MCF 10A (cell line): ENCODE measurements at places on chromosomes 12 and 14.
A peak's percentile ranks its signal among the peaks of the same experiment; 100 is the strongest.

- DNase-seq = no peak
These were observed 363.1 kb downstream of the EGLN3 start for GRCh38 chr14:33587791-33588190.

GRCh38 chr12:49897276-49897675 lies 6.4 kb downstream of the FAIM2 start:
- no peak for DNase-seq

GRCh38 chr12:16492820-16493797 lies 112.9 kb downstream of the LMO3 start:
- no peak for DNase-seq

- no peak for DNase-seq
These were observed 73.8 kb upstream of the SRSF5 start for GRCh38 chr14:69693145-69693544.

DNA sequence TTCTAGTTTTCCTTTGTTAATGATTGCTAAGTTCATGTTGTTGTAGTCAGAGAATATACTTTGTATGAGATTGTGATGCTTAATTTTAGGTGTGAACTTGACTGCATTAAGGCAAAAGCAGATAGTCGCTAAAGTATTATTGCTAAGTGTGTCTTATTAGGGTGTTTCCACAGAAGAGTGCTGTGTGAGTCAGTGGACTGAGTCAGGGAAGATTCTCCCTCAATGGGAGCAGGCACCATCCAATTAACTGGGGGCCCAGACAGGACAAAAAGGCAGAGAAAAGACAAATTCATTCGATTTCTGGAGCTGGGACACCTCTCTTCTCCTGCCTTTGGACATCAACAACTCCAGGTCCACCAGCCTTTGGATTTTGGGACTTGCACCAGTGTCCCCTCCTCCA lies 48.5 kb downstream of the BAZ1A start:
- DNase-seq = peak; percentile 38

- DNase-seq = no peak
These were observed 116.5 kb downstream of the DYRK2 start for GRCh38 chr12:67764946-67765619.

GRCh38 chr14:54839701-54840119 lies 62.9 kb downstream of the GCH1 start:
- DNase-seq = peak; percentile 58

DNA sequence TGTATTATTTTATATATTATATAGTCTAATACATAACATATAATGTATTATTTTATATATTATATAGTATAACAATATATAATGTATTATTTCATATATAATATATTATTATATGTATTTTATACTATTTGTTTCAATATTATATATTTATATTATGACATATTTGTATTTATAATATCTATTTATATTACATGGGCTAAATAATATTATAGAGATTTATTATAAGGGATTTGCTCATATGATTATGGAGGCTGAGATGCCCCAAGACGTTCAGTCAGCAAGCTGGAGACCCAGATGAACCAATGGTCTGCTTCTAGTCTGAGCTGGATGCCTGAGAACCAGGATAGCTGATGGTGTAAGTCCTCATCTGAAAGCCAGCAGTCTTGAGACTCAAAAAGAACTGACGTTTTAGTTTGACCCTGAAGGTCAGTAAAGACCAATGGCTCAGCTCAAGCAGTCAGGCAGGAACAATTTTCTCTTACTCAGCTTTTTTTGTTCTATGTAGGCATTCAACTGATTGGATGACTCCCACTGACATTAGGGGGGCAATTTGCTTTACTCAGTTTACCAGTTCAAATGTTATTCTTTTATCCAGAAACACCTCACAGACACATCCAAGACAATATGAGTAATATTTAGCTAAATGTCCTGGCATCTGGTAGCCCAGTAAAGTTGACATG lies 130.4 kb downstream of the FLRT2 start:
- DNase-seq = no peak

GRCh38 chr12:4905316-4905715 lies 4.4 kb upstream of the KCNA1 start:
- no peak for DNase-seq

- no peak for DNase-seq
These were observed 17.8 kb downstream of the PITPNM2 start for GRCh38 chr12:123132951-123133619.

DNA sequence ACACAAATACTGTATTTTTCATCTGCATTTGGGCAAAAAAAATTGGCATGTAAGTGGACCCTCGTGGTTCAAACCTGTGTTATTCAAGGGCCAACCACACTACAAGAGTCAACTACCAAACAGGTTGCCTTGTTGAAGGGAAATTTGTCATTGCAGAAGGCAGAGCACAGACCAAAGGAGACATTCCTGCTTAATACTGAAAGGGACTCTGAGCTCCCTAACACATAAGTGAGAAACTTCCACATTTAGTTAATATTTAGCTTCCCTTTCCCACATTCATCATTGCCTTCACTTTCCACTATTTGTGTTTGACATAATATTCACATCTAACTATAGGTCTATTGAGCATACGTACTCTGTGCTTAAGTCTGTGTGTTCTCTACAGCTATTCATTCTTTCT lies 266.9 kb downstream of the KCNH5 start:
- DNase-seq = no peak

DNA sequence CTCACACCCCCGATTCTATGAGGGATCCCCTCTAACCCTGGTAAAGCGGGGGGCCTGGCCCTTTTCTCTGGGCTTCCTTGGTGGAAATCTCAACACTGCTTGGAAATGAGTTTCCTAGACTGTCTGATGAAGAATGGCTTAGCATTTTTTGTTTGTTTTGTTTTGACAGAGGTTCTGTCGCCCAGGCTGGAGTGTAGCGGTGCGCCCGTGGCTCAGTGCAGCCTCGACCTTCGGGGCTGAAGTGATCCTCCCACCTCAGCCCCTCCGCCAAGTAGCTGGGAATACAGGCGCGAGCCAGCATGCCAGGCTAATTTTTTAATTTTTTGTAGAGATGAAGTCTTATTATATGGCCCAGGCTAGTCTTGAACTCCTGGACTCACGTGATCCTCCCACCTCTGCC lies 30.3 kb downstream of the TC2N start:
- no peak for DNase-seq

DNA sequence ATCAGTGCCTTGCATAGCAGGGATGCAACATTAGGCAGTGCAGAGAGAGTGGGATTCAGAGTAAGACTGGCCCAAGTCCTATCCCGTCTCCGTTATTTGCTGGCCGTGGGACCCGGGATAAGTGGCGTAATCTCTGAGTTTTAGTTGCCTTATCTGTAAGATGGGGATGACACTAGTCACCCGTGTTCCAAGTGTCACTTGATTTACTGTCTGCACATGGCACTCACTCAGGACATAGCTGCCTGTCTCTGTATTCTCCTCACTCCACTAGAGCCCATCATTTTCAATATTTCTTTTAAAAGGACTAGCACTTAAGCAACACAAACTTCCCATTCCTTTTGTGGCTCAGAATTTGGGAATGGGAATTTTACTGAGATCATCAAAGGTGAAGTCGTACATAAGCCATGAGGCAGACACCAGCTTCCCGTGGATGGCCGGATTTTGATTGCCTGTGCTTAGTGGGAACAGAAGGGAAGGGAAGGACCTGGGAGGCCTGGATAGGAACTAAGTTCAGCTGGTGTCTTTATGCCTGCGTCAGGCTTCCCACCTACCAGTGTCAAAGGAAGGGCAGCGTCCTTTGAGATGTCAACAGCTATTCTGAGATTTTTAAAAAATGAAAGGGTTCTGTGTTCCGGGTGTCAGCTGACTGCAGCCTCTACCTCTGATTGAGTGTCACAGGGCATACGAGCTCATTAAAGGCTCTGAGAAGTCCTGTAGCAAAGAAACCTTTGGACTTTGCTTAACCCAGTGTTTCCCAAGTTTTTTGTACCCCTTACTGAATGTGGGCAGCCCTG lies 361.4 kb downstream of the CACNA1C start:
- no peak for DNase-seq

DNA sequence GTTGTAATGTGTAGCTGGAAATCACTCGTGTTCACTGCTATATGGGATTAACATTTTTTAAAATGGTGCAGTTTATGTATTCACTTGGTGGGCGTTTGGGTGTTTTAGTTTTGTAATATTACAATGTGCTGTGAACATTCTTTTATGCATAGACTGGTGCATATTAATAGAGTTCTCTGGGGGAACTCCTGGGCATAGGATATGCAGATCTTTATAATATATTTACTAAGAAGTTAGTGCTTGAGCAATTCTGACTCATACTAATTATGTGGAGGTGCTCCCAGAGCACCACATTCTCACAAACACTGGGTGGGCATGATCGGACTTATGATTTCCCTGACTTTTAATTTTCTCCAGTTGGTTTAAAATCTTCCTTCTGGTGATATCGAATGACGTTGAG lies 342.3 kb downstream of the PDZRN4 start:
- no peak for DNase-seq

GRCh38 chr14:59969319-59969718 lies 49.4 kb downstream of the LRRC9 start:
- DNase-seq = peak; percentile 30

GRCh38 chr14:57182760-57183503 lies 85.8 kb downstream of the EXOC5 start:
- DNase-seq = peak; percentile 45

- no peak for DNase-seq
These were observed 612.5 kb upstream of the TMEM132C start for GRCh38 chr12:127654383-127654985.

GRCh38 chr12:106179086-106179485 lies 40.3 kb upstream of the NUAK1 start:
- DNase-seq = no peak

- DNase-seq = no peak
These were observed 108.2 kb upstream of the NAV3 start for GRCh38 chr12:77722536-77722935.

DNA sequence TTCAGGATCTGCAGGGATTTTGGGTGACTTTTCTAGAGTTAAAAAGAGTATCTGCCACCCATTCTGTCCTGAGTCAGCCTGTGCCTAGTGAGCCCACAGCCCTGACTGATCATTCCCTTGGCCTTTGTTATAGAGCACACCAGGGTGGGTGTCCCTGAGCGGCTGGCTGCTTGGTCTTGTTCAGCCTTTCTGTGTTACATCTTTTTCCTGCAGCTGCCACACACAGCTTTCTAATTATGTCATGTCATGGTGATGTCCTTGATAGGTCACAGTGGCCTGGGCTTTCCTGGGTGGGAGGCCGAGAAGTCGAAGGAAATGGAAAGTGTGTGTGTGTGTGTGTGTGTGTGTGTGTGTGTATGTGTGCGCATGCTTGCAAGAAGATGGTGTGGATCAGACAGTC lies 293.2 kb upstream of the CRY1 start:
- no peak for DNase-seq

GRCh38 chr12:24818351-24818750 lies 130.6 kb downstream of the BCAT1 start:
- DNase-seq = no peak

DNA sequence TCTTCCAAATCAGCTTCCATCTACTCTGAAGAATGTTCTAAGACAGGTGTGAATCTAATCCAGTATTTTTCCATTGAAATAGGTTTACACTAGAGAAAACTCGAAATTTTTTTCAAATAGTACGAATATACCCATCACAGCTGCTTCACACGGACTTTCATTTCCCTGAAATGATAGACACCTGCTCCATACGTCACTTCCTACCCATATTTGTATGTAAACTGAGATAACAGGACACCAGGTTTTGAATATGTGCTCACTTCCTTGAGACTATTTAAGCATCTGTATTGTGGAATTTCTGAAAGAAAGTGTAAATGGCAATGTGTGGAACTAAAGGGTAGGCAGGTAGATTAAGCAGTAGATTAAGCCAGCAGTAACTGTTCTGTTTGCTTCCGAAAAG lies 13.4 kb upstream of the ITPR2 start:
- no peak for DNase-seq

- peak; percentile 20 for DNase-seq
These were observed 64.9 kb downstream of the FBXO34 start for GRCh38 chr14:55336162-55336561.

DNA sequence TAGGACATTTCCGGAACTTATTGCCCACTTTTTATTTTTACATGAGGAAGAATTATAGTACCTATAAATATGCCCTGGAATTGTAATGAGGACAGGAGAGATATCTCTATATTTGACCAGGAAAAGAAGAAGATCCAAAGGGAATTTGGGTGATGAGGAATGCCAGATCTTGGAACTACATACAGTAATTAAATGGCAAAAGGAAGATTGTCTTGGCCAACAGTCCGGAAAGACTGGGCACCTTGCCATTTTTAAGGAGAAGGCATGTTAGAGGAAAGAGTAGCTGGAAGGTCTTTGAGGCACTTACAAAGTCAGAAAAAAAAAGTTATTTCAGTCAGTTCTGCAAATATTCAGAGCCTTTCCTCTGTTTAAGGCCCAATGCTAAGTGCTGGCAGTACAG lies 616.4 kb downstream of the MED13L start:
- peak; percentile 35 for DNase-seq

GRCh38 chr12:54032627-54033100 lies at the start of gene HOXC5:
Gene HOXC5 (plus strand): TSS chr12:54033050. CDS start chr12:54033123, 73 bp downstream.
- DNase-seq = peak; percentile 88

DNA sequence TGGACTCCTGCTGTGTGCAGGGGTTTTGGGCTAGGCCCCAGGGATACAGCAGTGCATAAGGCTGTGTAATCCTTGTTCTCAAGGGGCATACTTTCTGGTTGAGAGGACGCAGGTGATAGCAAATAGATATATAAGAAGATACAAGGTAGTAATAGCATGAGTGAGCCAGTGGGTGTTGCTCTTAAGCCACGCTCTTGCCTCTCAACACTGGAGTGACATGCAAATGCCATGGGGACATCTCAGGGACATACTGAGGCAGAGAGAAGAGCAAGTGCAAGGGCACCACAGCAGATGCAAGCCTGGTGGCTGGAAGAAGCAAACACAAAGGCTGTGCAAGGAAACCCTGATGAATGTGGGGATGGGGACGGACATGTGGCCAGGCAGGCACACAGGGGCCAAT lies 223.3 kb downstream of the CHST11 start:
- peak; percentile 21 for DNase-seq
